SHP77 treated with DMSO at 0.1 percent for 48 hours (cell line): ENCODE measurements at places on chromosomes 16 and 17.

DNA sequence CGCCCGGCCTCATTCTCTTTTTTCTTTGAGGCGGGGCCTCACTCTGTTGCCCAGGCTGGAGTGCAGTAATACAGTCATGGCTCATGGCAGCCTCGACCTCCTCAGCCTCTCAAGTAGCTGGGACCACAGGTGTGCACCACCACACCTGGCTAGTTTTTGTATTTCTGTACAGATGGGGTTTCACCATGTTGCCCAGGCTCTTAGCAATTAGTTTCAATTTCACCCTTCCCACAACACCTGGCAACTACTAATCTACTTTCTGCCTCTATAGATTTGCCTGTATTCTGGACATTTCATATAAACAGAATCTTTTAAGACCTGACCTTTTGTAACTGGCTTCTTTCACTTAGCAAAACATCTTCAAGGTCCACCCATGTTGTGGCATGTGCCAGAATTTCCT, 8.0 kb upstream of the NT5M start:
- DNase-seq = no peak

DNA sequence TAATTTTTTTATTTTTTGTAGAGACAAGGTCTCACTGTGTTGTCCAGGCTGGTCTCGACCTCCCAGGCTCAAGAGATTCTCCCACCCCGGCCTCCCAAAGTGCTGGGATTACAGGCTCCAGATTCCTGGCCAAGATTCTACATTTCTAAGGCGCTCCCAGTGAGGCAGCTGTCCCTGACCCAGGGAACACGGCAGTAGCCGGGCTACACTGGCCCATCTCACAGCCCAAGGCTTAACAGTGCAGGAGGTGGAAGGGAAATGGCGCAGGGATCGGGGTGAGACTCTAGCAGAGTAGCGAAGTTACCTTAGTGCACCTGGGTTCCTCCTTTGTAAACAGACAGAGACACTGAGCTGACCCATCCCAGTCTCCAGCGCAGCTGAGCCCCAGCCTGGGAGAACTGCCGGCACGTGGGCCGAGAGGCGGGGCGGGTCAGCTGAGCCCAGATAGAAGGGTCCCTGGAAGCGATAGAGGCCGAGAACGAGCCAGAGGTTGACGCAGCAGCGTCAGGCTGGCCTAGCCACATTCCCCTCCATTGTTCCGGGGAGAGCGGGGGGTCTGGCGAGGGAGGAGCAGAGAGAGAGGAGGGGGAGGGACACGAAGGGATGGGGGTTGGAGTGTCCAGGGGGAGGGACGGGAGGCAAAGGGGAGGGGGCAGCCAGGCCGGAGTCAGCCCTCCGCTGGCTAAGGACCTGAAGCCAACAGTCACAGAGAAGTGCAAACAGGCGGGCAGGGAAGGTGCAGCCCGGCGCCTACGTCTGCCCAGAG, 2.5 kb downstream of the CARHSP1 start:
- no peak for DNase-seq

GRCh38 chr17:68777856-68778694, 176.9 kb upstream of the FAM20A start:
- DNase-seq = no peak

GRCh38 chr16:23679986-23680336, 1.3 kb downstream of the PLK1 start:
- DNase-seq = no peak

- DNase-seq = no peak
Measured at GRCh38 chr17:5354310-5354709, 65.2 kb downstream of the NUP88 start.

DNA sequence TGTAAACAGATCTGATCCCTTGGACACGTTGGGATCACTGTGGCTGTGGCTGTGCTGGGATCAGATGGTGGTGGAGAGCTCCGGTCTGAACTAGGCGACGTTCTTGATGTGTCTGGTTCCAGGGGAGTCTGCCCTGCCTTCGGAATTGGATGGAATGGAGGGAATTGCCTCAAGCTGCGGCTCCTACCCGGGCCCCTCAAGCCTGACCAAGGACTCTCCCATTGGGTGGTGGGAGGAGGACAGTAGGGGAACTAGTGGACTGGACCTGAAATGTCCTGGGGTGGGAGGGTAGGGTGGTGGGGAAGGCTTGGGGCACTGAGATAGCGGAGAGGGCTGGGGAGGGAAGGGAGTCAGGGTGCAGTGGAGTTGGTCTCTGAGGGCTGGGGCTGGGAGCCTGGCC, 3.2 kb upstream of the UBALD1 start:
- DNase-seq = no peak

DNA sequence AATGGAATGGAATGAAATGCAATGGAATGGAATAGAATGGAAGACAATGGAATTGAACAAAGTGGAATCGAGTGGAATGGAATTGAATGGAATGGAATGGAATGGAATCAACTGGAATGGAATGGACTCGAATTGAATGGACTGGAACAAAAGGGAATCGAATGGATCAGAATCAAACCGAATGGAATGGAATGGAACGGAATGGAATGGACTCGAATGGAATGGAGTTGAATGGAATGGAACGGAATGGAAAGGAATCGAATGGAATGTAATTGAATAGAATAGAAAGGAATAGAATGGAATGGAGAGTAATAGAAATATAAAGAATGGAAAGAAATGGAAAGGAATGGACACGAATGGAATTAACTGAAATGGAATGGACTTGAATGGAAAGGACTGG, 475.2 kb upstream of the WSB1 start:
- DNase-seq = no peak
